Stimulated activated CD8-positive, alpha-beta memory T cell treated with anti-CD3 and anti-CD28 coated beads, Interleukin-12 subunit alpha, Interleukin-12 subunit beta, amount 100 ng/mL, for 4 hours (primary cell): ENCODE measurements at places on chromosomes 1 and 21.

- DNase-seq: no peak
These were observed 7.5 kb upstream of the C2CD2 start for GRCh38 chr21:41961282-41961701.

- peak; percentile 8 for DNase-seq
These were observed 2.6 kb upstream of the SAMD13 start for GRCh38 chr1:84298684-84299535.

DNA sequence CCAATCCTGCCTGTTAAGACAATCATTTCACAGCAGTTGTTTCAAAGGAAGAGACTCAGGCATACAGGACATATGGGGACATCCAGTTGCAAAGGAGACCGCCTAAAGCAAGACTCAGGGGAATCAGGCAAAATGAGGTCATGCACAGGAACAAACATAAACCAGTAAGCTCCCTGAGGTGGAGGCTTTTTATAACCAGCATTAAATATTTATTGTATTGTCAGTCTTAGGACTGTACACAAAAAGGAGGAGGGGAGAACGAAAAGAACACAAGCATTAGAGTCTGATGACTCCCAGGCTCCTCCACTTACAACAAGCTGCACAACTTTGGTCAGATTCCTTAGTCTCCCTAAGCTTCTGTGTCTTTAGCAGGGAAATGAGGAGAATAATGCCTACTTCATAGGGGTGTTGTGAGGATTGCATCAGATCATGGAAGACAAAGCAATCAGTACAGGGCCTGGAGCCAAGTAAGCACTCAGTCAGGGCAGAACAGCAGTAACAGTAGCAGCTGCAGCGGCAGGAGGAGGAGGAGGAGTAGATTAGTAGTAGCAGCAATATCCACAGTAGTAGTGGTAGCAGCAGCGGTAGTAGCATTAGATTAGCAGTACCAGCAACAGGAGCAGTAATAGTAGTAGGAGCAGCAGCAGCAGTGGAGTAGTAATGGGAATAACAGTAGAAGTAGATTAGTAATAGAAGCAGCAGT lies 54.2 kb upstream of the SPATA6 start:
- DNase-seq: no peak

DNA sequence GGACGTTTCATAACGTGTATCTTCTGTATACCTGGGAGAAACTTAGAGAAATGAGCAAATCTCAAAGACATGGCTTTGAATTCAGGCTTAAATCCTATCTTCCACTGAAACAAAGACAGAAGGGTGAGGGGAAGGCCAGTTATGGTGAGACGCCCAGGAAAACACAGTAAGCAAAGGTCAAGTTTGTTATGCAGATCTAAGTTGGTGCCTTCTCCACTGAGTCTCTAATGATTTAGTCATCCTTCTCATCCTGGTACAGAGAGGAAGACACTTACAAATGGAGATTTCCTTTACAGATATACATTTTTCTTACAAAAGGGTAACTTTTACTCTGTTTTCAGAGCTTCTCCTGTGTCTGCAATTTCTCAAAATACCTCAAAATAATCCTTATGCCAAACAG lies 64.4 kb downstream of the MAP3K7CL start:
- DNase-seq: no peak

GRCh38 chr21:44711327-44712202 lies at the start of gene TSPEAR:
TSS of gene TSPEAR (minus strand) at chr21:44711572. CDS start at chr21:44711514, 58 bp downstream.
- DNase-seq: no peak

DNA sequence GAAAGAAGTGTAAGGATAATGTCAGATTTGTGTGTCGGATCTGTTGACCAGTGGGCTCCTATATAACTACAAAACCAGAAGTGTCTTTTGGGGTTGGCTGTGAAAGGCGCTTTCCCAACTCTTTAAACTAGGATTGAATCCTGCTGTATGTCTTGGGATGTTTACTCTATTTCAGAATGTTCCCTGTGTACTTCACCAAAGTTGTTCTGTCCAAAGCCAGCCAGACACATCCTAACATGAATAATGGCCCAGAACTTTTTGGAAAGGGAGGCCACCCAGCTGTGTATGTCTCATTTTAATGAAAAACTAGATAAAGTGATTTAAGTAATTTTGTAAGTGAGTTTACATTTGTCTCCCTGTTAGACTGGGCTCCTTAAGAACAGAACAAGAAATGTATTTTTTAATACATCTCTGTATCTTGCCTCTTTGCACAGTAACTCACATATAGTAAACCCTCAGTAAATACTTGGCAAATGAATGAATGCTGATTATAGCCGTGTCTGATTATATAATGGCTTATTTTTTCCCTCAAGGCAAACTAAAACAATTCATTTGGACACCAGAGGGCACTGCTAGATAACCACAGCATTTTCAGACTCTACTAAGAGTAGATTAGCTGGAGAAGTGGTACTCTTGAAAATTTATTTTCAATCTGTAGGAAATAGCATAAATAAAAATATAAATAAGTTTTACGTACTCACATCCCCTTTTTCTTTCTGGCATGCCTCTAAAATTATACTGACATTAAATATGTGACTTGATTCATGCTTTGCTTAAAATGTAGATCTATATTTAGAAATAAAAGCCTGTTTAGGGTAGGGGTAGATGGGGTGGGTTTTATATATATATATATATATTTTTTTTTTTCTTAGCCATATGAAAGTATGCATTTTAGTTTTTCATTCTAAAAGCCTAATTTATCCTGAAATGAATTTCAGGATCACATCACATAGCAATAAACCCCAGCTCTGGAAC lies 23.8 kb downstream of the TSEN15 start:
- DNase-seq: no peak

DNA sequence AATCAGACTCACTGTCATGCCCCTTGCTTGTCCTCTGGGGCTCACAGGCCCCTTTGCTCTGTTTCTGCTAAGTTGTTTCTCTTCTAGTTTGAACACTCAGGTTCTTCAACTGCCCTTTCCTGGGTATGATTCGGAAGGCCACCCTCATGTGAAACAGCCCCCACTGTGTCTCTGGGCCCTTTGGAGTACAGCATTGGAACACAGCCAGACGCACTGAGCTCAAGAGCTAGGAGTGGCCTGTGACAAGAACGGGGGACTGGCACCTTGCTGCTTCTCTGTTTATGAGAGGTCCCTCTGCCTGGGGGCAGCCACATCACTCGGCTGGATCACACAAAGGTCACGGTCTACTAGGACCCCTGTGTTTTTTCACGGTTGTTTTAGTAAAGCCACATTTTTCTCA lies 114.4 kb upstream of the ZC3H12A start:
- no peak for DNase-seq

- no peak for DNase-seq
These were observed 74.4 kb downstream of the SPAG17 start for GRCh38 chr1:118110580-118110979.

DNA sequence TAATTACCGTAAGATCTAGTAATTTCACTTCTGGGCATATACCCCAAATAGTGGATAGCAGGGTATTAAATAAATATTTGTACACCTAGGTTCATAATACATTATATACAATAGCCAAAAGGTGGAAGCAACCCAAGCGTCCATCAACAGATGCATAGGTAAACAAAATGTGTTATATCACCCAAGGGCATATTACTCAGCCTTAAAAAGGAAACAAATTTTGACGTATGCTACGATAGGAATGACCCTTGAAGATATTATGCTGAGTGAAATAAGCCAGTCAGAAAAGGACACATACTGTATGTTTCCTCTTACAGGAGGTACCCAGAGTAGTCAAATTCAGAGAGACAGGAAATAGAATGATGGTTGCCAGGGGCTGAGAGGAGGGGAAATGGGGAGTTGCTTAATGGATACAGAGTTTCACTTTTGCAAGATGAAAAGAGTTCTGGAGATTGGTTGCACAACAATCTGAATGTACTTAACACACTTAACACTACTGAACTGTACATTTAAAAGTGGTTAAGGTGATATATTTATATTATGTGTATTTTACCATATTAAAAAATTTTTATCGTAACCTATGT lies 36.6 kb upstream of the KCTD3 start:
- DNase-seq: no peak

DNA sequence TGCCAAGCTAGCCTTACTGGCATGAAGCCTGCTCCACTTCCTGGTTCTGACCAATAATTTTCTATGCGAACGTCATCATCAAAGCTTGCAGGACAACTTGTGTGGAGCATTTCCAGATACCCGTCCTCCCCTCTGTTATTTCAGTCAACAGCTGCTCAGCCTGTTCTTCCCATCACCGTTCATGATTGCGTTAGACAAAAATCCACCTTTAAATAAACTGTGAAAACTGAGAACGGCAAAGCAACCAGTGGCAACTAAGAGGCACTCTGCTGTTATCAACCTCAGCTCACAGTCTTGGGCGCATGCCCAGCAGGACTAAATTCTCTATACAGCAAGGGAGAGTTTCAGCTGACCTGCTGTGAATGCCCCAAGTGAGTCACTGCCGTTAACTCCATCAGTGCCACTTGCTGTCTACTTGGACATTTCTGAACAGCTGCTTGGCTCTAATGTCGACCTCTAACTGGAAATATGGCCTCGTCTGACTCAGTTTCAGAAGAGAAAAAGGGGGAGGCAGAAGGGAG lies 207.4 kb upstream of the RUNX1 start:
- DNase-seq: no peak

GRCh38 chr1:19557609-19558051 lies 72.3 kb upstream of the CAPZB start:
- DNase-seq: no peak

DNA sequence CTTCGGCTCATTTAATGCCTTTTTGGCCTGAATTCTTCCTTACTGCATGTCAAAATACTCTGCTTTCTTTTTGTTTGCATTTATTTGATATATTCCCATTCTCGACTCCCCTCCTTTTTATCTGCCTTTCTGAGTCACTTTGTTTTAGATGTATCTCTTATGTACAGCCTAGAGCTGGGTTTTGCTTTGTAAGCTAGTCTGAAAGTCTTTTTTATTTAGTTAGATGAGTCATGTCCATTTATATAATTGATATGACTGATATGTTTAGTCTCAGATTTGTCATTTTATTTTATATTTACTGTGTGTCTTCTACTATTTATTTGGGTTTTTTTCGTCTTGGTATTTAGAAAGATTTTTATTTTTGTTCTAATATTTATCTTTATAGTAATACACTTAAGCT lies 33.6 kb upstream of the GNG5 start:
- no peak for DNase-seq

DNA sequence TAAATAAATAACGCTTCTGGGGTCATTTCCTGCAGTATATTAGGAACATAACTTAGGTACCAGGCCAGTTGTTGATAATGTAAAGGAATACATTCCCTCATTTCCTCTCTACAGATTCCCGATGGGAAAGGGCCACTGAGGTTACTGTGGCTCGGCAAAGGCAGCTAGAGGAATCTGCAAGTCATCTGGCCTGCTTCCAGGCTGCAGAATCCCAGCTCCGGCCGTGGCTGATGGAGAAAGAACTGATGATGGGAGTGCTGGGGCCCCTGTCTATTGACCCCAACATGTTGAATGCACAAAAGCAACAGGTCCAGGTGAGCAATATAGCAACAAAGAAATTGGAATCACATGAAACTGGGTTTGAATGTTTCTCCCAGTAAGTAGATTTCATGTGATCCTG lies 109.6 kb upstream of the BMP8A start:
- no peak for DNase-seq

- DNase-seq: no peak
These were observed 9.9 kb downstream of the PSMB2 start for GRCh38 chr1:35631396-35631795.

- DNase-seq: no peak
These were observed 125.2 kb upstream of the KCNJ6 start for GRCh38 chr21:38041493-38041892.

DNA sequence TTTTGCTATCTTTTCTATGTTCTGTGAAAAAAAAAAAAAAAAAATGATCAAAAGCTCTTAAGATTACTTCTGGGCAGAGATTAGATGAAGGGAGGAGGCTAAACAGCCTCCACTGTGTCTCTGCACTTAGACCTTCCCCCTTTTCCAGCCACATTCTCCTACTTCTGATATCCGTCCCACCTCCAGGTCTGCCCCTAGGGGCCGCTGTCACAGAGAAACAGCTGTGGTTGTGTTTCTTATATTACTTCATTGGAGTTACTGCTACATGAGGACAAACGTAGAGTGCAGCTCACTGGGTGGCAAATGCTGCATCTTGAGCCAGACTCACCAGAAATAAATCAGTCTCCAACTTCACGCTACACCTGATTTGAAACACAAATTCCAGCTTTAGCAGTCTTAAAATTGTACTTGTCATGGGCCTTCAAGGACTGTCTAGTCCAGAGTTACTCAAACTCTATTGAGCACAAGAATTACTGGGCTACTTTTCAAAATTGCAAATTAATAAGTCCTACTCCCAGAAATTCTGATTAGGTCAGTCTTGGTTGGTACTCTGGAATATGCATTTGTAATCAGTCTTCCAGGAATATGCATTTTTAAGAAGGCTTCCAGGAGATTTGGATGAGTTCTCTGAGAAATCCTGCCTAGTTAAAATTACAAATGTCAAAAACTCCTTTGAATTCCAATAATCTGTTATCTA lies 125.2 kb upstream of the PTBP2 start:
- DNase-seq: no peak

GRCh38 chr1:229665912-229666558 lies 40.0 kb downstream of the URB2 start:
- DNase-seq: no peak

DNA sequence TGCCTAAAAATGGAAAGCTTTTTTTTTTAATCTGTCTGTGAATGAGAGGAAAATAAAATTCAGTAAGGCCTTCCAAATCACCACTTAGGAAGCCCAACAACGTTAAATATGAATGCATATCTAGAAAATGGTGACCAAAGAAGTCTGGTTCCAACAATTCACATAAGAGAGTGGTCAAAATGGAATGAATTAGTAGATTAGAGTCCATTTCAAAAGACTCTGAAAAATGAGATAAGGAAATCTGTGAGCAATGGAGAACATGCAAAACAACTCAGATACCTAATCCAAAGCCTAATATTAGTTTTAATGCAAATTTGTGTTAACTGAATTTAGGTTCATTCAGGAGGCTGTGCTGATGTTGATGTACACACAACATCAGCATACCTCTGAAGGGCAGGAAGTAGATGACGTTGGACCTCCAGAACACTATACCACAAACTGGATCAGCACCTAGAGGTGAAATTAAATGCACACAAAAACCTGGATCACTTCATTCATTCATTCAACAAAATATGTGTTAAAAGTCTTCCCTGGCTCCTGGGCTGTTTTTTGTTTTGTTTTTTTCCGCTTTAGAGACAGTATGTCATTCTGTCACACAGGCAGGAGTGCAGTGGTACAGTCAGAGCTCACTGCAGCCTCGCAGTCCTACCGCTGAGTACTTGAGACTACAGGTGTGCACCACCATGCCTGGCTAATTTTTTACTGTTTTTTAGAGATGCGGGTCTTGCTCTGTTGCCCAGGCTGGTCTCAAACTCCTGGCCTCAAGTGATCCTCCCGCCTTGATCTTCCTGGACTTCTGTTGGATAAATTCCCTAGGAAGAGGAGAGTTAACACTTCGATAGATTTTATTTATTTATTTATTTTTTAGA lies 4.9 kb upstream of the BRWD1 start:
- DNase-seq: no peak

GRCh38 chr1:110152133-110152785 lies 2.0 kb downstream of the SLC6A17 start:
- no peak for DNase-seq

GRCh38 chr1:177116941-177117340 lies 47.6 kb downstream of the ASTN1 start:
- no peak for DNase-seq

- no peak for DNase-seq
These were observed 4.6 kb upstream of the CLCA2 start for GRCh38 chr1:86419277-86419903.
